ENCODE measurements at places on chromosomes 11 and 22. TPM values are rescaled to one million over a fixed set of nuclear protein-coding genes. Genes with fewer than 3 reads are reported as not detected.

ZNF280A gene
- polyA plus RNA-seq = not detected

OR2AG2 gene
- not detected for polyA plus RNA-seq

PATE2 gene
- not detected for polyA plus RNA-seq

ISX gene
- polyA plus RNA-seq = 0.32 TPM

GDPD4 gene
- not detected for polyA plus RNA-seq

AMOTL1 gene
- polyA plus RNA-seq = 38.4 TPM

SCN4B gene
- polyA plus RNA-seq = 1.0 TPM

ANGPTL5 gene
- 0.06 TPM for polyA plus RNA-seq

TUB gene
- 28.6 TPM for polyA plus RNA-seq

PHOX2A gene
- polyA plus RNA-seq = 0.34 TPM

POU2AF3 gene
- 10.5 TPM for polyA plus RNA-seq

OR8D1 gene
- polyA plus RNA-seq = not detected

TXNRD2 gene
- polyA plus RNA-seq = 21.0 TPM

C11orf21 gene
- 1.0 TPM for polyA plus RNA-seq

ME3 gene
- 30.6 TPM for polyA plus RNA-seq

BIK gene
- 0.88 TPM for polyA plus RNA-seq

TYR gene
- polyA plus RNA-seq = 0.08 TPM

UBQLNL gene
- polyA plus RNA-seq = 0.33 TPM

ART1 gene
- polyA plus RNA-seq = not detected

CDC45 gene
- polyA plus RNA-seq = 21.6 TPM

LGALS12 gene
- polyA plus RNA-seq = 0.31 TPM

TLCD5 gene
- polyA plus RNA-seq = 11.5 TPM

EIF3F gene
- polyA plus RNA-seq = 343 TPM

THRSP gene
- 0.26 TPM for polyA plus RNA-seq

Measured in left renal pelvis (tissue), 4 donors.